ENCODE measurements at places on chromosomes 6 and 20.
A peak's percentile ranks its signal among the peaks of the same experiment; 100 is the strongest.

DNA sequence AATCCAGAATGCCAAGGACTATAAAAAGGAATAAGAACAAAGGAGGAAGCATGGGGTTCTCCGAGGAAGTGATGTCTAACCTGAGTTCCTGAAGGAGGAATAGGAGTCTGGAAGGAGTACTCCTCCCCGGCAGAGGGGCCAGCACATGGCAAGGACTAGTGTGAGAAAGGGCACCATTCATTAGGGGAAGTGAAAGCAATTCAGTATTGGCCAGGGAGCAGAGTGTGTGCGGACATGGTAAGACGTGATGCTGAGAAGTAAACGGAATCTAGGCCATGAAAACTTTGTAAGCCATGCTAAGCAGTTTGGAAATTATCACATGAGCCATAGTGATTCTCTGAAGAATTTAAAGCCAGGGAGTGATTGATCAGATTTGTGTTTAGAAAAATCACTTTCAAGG is 218.9 kb upstream of the PRDM1 start:
- DNase-seq, result no peak

GRCh38 chr6:41451515-41452163 is 94.5 kb upstream of the FOXP4 start:
- peak; percentile 86 for DNase-seq

- no peak for DNase-seq
Observed at GRCh38 chr6:158018851-158019361, 37.2 kb downstream of the SYNJ2 start.

DNA sequence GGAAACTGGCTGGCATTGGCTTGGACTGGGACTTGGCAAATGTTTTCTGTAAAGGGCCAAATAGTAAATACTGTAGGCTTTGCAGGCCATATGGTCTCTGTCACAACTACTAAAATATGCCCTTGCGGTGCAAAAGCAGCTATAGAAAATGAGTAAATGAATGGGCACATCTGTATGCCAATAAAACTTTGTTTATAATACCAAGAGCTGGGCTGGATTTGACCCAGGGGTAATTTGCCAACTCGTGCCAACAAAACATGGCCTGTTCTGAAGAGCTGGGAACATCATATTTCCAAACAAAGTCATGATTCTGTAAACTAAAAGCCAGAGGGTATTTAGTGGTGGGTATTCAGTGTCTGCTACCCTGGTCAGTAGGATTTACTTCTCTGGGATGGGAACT is 320.1 kb upstream of the SOX4 start:
- no peak for DNase-seq

DNA sequence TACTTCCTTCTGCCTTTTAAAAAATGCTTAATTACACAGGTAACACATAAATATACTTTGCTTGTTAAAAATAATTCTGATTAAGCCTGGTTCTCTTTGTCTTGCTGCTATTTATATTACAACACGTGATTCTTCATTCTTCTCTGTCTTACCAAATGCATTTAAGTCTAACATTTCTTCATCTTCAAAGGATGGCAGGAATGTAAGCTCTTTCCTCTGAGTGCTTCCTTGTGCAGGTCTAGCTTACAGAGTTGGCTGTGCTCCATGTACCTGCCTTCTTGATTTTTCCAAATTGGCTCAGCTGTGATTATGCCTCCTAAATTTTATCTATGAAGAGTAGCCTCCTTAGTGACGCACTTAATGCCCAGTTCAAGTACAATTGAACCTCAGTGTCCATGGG is 44.4 kb downstream of the RNF144B start:
- no peak for DNase-seq

DNA sequence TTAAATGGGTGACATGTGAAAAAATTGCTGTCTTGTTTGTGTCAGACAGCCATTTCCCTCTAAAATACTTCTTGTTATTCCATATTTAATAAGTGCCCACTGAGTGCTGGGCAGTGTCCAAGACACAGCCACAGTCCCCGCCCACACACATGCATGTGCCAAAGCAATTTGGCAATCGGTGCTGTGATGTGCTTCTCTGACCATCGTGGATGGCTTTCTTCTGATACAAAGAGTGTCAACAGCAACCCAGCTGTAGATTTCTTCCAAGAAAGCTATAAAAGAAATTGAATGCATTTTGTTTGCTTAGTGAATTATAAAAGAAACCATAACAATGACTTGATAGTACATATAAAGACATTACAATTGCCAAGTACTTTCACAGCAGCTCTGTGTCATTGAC is 140.5 kb upstream of the ATXN1 start:
- peak; percentile 48 for DNase-seq

- DNase-seq, result peak; percentile 51
Observed at GRCh38 chr6:132261354-132261753, 139.9 kb downstream of the MOXD1 start.

GRCh38 chr20:59308493-59309201 is 8.2 kb downstream of the EDN3 start:
- no peak for DNase-seq

GRCh38 chr6:32117461-32117860 is 8.3 kb upstream of the TNXB start:
- DNase-seq, result no peak

DNA sequence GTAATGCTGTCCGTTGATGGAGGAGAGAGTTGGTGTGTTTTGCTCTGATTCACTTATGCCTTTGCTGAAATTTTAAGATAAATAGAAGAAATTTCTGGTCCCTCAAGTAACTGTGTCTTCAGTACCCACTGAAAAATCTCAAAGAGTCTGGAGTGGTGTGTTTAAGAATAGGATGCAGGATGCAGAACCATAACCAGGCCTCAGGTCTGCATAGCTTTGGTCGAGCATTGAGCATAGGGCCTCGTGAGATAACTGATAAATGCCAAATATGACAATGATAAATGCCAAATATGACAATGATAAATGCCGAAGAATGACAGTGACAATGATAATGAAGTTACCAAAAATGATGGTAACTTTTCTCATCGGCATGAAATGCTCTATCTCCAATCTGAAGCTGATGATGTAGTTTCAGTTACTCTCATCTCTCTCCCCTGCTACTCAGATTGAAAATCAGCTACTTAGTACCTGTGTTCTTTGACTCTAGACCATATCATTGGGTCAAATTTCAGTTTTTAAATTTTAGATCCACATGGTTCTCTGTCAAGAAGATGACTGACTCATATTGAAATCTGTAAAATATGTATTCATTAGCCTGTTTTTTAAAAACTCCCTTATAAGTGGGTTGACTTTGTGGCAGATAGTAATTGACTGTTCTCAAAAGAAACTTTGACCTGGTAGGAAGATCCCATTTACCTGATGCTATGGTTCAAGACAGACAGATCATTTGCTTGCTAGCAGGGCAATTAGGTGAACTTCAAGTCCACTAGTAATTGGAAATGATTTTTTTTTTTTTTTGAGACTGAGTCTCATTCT is 96.6 kb downstream of the SLC16A10 start:
- no peak for DNase-seq

DNA sequence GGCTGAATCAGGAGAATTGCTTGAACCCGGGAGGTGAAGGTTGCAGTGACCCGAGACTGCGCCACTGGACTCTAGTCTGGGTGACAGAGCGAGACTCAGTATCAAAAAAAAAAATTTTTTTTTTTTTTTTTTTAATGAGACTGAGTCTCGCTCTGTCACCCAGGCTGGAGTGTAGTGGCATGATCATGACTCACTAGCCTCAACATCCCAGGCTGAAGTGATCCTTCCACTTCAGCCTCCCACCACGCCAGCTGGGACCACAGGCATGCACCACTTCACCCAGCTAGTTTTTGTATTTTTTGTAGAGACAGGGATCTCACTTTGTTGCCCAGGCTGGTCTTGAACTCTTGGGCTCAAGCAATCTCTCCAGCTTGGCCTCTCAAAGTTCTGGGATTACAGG is 53.3 kb downstream of the MYO6 start:
- DNase-seq, result no peak

GRCh38 chr6:20365456-20365855 is 36.2 kb upstream of the E2F3 start:
- no peak for DNase-seq

DNA sequence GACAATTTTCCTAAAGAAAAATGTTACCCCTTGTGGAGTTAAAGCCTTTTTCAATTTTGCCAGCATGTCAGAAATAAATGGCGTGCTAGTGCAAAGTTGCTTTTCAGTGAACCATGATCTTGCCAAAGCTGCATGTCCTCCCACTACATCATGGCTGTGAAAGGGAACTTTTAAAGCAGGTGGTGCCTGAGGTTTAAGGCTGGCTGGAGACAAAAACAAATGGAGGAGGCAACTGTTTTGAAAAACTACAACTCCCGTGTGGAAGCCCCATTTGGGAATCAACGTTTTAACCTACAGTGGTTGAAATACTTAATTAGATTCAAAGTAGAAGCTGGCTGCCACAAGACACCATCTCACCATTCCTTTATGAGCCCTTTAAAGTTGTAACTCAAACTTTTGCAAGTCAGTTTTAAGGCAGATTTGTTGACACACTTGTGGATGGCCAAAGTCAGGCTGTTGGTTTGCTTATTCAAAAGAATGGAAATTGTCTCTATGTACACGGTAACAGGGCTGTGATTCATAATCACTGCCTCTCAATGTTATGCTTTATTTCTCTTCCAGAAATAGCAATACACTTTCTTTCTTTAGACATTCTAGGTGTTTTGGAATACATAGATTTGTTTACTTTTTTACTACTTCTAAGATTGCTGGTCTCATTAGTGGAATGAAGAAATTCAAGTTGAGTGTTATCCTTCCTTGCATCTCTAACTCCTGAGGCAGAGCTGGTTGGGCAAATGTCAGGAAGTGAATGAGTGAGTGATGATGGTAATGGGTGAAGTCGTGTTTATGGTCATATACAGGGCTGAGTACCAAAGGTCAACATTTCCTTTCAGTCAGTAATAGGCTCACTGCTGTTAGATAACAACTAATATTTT is 196.4 kb upstream of the GMDS start:
- DNase-seq, result no peak

DNA sequence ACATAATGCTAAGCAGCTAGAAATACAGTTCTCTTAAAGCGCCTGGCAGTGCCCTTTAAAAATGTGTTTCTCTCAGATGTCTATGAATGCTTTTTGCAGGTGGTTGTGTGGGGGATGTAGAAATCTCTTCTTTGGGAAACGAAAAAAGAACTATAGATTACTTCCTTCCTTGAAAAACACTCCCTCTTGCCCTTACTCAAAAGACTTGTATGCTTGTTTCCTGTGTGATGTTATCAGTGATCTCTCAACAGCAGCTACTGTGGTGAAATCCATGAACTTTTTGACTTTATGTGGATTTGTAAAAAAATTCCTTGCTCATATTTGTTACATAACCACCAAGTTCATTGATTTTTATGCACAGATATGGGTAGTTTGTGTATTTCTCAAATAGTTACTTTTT is 916.5 kb downstream of the QKI start:
- no peak for DNase-seq

GRCh38 chr6:157381631-157382621 is 936 bp downstream of the ZDHHC14 start:
- DNase-seq, result peak; percentile 59

GRCh38 chr6:148464319-148465010 is 121.8 kb downstream of the SASH1 start:
- DNase-seq, result peak; percentile 83

DNA sequence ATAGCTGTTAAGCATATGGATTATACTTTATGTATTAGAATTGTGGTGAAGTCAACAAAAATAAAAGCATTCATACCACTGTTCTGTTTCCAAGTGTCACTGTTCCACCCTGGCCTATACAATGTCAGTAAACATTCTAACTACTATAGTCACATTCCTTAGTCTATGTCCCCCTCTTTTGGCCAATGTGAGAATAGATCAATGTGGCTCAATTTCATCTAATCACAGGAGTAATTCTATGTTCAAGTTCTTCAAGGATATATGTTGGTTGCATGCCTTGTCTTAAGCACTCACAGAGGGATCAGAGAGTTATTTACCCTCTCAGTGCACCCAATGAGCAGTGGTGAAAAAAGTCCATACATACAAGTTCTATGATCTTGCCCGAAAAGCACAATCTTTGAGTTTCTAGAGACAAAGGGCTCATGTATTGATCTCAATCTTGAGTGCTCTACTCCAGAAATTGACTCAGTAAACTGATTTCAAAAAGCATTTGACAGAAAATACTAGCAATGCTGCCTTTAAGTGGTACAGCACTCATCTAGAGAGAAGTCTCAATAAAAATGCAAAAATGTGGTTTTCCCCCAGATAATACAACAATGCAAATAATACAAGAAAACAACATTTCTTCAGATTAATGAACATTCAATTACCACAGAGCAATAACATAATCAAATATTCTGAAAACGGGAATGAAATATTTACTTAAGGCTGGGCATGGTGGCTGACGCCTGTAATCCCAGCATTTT is 16.5 kb downstream of the SMLR1 start:
- DNase-seq, result no peak

DNA sequence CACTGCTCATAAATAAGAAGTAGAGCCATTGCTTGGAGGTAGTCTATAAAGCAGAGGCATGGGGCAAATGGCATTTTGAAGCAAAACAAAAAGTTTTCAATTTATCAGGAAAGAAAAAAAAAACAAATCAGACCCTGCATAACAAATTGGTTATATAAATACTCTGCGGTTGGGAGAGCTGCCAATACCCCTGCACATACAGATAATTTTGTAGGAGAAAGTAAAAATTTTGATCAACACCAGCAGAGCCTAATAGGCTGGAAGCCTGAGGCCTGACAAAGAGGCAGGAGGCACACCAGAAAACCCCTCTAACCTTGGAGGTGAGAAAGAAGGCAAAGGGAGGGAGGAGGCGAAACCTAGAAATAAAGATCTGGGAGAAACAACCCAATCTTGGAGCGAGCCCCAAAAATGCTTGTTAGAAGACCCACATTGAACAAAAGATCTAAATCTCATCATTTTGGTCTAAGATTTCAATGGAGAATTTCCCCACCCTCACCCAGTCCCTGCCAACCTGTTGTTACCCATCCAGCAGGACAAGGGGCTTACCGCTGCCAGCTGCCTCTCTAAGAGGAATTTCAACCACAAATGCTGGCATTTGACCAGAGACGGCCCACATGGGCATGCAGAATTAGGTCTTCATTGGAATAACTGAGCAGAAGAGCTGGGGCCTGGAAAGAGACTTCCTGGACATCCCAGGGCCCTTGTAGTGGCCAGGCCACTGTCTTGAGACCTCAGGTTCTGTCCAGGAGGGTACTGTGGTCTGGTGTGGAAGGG is 28.4 kb downstream of the FOXA2 start:
- no peak for DNase-seq

- DNase-seq, result no peak
Observed at GRCh38 chr6:91317984-91318383, 731.1 kb upstream of the MAP3K7 start.
